ENCODE measurements at places on chromosomes 12 and 14.
A peak's percentile ranks its signal among the peaks of the same experiment; 100 is the strongest.

DNA sequence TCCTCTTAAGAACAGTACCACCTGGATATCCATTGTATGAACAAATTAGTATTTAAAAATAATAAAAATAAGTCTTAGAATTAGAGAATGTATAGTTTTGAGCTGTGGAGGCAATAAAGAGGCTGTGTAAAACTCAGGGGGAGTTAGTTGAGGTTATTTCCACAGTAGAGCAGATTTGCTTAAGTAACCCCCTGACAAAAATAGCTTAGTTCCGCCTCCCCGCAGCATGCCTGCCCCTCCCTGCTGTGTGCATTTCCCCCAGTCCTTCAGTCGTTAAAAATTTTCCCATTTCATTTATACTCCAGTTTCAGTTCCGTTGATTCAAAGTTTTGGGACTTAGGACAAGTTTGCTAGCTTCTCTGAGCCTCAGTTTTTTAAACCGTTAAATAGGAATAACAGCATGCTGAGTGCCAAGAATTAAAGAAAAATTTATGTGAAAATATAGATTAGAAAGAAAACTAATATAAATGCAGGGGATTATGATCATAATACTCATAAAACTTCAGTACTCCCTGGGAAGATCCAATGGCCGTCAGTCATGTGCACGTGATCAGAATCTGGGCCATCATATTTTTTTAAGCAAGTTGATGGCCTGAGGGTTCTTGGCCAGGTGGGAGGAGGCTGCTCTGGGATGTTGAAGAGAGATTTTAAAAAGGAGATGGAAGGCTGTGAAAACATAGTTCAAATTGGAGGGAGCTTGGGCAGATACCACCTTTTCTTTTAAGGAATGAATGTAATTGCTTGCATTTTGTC lies 14.5 kb upstream of the SLC38A2 start:
- peak; percentile 78 for DNase-seq

GRCh38 chr14:99636487-99636886 lies 8.4 kb upstream of the HHIPL1 start:
- DNase-seq, result no peak

GRCh38 chr12:6533653-6533922 lies 729 bp upstream of the GAPDH start:
- no peak for DNase-seq

DNA sequence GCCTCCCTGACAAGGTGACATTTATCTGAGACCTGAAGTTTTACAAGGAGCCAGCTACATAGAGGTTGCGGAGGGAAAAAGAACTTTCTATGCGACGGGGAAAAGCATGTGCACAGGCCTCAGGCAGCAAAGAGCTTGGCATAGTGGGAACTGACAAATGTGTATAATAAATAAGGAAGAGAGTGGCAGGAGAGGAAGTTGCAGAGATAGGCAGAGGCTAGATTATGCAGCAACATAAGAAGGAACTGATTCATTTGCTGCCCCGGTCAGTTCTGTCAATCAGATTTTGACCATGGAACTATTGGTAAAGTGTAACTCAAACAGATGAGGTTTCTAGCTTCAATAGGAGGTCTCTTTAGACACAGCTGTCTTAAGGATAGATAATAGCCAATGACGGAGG lies 33.7 kb upstream of the RIC8B start:
- no peak for DNase-seq

DNA sequence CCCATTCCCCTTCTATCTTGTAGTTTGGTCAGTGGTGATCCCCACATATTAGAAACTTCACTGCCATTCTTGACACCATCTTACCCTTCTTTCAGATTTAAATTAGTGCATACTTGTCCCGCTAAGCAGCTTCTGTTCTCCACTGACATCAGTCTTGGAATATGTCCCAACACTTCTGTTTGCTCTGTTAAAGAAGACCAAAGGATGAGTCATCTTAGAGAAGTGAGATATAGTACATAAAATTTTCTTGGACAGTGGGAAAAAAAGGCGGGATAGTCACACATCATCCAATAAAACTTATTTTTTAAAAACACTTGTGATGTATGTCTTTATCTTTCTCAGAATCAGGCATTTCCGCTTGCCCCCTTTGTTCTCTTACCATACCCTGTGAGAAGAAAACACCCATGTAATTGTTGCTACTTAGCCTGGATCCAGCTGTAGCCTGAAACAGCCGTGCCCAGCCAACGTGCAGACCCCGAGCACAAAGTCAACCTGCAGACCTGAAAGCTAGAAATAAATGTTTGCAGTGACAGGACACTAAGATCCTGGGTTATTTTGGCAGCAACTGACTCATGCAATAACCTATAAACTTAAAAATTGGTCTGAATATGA lies 100.1 kb upstream of the PDE3A start:
- peak; percentile 60 for DNase-seq
